Adrenal gland (tissue), 19 donors: ENCODE measurements at places on chromosomes 1 and 21. TPM values are rescaled to one million over a fixed set of nuclear protein-coding genes. Genes with fewer than 3 reads are reported as not detected.

- DNase-seq = no peak
Observed at GRCh38 chr1:53792806-53793205, 45.3 kb downstream of the NDC1 start.

Gene HTR6
- polyA plus RNA-seq = not detected

DNA sequence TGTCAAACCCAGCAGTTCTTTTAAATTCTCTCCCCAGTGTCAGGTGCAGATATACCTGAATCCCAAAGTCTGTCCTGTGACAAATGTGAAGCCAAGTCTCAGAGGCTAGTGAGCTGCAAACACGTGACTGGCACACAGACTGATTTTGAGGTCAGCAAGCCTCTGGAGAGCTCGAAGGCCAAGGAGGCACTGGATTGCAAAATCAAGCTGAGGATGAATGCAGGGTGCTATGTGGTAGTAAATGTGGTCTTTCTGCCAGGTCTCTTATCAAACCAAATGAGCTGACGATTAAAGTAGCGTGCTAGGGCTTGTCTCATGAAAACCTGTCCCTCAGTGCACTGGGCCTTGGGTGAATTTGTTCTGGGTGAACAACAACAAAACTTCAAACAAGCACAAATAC, 20.6 kb downstream of the GPR3 start:
- peak; percentile 79 for DNase-seq

DNA sequence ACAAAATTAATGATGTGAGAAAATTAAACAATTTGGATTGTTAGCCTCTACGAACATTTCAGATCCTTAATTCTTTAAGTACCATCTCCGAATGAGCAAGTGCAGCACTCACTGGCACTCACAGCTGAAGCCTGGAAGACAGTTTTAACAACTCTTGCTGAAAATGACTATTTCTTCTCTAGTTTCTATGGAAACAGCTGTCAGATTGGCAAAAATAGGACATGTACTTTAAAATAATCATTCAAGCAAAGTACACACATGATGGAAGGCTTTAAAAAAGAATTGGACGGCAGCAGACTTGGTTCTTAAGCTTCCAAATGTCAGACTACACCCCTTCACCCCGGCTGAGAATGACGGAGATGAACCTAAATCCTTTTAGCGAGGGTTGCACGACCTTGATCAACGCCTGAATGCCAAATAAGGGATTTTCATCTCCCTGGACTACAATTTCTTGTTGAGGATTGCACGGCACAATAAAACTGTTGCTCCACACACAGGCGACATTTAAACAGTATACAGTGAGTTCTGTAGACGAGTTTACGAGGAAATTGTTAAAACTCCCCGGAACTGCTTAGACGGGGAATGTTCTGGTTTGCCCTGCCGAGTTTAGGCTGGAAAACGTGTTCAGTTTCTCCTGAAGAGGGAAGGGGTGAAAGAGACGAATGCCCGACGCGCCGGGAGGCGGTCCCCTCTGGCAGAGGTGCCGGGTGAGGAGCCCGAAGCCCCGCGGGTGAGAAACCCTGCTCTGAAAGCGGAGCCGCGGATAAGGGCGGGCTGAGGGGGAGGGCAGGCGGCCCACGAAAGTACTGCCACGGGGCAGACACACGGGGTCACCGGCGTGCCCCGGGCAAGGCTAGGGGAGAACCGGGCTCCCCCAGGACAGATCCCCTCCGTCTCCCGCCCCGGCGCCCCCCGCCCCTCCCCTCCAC, 671 bp downstream of the OMA1 start:
- peak; percentile 87 for DNase-seq

GRCh38 chr1:156711011-156711817, 5.8 kb upstream of the CRABP2 start:
- no peak for DNase-seq

- no peak for DNase-seq
Observed at GRCh38 chr1:33914531-33914930, 50.7 kb downstream of the HMGB4 start.

- DNase-seq = no peak
Observed at GRCh38 chr1:203450479-203451149, 25.0 kb upstream of the PRELP start.

Gene KRTAP21-2
- not detected for polyA plus RNA-seq

DNA sequence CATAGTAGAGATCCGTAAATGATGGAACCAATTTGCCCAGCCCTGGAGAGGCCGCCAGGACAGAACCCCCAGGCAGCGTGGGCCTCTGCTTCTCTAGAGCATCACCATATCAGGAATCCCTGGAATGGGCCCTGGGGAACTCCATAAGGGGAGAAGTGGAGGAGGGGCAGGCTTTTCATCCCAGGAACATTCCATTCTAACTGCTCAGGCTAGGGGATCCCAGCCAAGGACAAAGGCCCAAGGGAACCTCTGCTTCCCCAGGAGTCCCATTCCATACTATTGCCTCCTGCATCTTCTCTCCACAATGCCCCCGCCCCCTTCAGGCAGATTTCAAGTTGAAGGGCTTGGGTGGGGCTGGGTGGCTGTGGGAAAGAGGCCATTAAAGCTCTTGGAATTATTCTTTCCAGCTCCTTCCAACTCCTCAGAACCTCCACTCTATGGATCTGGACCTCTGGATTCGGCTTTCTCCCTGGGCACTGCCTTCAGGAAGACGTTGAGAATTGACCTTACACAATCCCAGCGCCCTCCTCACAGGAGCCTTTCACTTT, 6.0 kb downstream of the TRNP1 start:
- peak; percentile 75 for DNase-seq

DNA sequence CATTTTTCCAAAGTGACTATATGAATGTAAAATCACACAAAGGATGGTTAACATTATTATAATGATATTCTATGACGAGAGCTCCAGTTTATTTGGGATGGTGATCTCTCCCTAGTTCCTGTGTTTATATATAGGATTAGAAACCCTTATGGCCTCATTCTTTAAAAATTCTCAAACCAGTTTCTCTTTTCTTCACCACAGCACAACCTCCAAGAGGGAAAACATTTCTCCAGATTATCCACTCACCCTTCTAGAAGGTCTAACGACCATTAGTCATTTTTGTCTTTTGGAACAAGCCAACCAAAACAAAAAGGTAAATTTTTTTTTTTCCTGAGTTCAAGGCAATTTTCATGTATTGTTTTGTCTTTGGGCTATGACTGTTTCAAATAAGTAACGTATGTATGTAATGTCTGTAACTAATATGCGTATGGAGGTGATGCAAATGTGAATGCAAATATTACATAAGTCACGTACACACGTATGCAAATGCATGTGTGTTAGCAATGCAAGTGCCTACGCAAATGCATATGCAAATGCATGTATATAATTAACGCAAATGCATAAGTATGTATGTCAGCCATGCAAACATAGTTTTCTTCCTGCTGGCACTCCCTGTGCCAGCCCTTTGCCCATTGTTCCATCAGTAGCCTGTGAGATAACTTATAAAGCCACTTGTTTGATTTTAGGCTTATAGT, 72.5 kb upstream of the MORC3 start:
- DNase-seq = no peak

DNA sequence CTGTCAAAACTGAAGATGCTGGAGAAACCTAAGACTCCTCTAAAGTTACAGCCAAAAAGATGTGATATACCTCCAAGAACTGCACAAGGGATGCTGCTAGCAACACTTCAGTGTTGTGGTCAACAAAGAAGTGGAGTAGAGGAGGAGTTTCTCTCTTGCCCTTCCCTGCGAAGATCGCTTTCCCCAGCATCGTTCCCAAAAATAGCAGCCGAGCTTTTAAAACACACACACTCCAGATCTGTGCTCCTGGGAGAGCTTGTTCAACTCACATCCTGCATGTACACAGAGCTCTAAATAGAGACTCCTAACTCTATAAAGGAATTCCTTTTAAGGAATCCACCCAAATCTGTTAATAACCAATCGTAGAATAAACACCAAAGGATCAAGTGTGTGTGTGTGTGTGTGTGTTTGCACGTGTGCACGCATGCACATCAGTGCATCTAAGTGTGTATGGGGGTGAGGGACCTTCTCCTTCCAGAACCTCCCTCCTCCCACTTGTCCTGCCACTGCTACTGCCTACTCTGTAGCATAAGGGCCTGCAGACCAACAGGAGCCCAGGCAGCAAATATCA, 58.5 kb downstream of the PSMG1 start:
- no peak for DNase-seq

DNA sequence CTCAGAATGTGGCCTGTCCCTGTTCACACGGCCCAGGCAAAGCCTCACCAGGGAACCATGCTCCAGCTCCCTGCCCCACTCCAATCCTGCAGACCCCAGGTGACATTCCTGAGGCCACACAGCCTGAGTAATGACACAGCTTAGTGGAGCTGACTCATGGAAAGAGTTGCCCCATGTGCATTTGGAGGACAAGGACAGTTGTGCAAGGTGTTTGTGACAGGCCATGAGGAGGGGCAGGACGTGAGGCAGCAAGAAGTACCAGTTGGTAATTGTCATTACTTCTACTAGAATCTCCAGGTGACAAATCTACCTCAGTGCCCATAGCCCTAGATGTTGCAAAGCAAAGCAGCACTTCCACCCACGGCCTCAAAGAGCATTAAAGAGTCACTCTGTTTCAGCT, 15.2 kb downstream of the PRR9 start:
- peak; percentile 46 for DNase-seq

Gene S100B
- 38.8 TPM for polyA plus RNA-seq

Gene GPR37L1
- polyA plus RNA-seq = 0.24 TPM

DNA sequence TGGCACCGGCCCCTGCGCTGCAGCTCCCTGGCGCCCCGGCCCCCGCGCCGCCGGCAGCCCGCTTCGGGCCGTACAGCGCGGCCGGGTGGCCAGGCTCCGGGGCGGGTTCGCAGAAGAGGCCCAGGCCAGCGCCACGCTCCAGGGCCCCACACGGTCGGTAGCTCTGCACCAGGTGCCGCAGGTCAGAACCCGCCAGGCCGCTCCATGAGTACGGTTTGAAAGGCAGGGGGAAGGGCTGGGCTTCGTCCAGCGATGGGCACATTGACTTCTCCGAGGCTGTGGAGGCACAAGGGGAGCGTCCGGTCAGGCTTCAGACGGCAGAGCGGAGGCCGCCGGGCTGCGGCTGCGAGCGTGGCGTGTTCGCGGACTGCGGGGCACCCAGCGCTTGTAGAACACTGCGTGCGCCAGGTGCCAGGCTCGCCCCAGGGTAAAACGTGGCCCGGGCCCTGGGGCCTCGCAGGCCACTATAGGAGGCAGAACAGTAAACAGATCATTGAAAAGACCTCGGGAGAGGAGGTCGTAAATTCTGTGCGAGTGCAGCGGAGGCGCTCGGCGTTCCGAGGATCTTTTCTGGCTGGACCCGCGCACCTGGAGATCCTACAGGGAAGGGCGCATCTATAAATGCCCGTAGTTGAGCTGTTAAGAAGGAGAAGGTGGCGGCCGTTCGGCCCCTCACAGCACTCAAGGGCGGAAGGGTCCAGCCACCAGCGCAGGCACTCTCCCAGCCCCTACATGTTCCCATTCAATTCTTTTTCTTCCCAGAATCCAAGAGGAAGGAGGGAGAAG, 5.7 kb downstream of the GFI1 start:
- no peak for DNase-seq

DNA sequence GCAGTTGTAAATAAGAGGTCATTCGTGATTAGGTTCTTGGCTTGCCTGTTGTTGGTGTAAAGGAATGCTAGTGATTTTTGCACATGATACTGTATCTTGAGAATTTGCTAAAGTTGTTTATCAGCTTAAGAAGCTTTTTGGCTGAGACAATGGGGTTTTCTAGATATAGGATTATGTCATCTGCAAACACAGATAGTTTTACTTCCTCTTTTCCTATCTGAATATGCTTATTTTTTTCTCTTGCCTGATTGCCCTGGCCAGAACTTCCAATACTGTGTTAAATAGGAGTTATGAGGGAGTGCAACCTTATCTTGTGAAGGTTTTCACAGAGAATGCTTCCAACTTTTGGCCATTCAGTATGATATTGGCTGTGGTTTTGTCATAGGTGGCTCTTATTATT, 576.1 kb upstream of the RGS18 start:
- no peak for DNase-seq

DNA sequence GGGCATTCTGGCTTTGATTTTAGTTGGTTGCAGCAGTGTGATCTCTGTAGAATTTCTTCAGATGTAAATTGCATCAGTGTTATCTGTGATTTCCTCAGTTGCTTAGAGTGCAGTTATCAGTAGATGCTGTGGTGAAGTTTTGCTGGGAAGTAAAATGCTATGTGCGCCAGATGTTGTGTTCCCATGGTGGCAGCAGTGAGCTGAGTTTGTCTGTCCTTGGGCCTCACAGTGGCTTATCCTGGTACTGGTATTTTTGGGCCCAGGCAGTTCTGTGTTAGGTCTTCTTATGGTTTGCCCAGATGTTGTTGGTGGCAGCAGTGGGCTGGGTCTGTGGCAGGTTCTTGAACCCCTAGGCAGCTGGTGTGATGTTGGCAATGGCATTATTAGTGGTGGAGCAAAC, 1242.1 kb downstream of the PLA2G4A start:
- DNase-seq = no peak

- DNase-seq = no peak
Observed at GRCh38 chr21:35254765-35255138, 205.7 kb upstream of the RUNX1 start.

DNA sequence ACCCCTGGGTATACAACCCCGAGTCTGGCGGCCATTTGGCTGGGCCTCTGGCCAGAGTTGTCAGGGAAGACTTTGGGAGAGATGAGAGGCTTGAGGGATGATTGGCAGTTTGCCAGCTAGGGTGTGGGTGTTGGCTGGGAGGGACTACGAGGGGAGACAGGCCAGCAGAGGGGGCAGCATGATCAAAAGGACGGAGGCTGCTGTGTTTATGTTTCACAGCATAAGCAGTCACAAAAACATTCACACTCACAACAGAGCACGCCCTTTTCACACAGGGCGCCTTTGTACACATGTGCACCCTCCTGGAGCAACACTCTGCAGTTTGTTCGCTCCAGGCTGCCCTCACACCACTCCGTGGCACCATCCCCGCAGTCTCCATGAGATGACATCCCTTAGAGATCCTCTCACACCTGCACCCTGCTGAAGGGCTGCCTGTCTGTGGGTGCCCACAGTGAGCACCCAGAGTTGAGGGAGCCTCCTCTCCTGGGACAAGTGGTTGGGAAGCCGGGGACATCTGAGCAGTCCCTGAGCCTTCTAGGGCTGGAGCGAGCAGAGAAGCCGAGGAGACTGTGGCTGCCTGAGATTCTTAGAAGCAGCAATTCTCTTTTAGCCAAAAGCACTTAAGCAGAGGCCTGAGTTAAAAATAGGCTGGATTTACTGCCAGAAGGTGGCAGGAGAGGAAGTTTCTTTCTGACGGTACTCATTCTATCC, 15.4 kb downstream of the EFNA3 start:
- no peak for DNase-seq

DNA sequence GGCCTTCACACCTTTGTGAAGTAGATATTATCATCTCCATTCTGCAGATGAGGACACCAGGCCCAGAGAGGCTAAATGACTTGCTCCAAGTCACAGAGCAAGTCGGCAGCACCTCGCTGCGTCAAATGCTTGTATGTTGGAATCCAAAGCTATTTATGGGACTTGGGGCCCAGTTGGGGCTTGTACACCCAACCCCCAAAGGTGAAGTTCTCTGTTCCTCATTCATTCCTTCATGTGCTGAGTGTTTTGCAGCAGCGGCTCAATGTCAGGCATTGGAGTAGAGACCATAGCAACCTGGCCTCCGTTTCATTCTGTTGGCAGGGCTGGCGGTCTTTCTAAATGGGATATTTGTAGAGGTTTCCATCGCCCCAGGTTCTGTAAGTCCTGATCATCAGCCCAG, 113.4 kb upstream of the SLC25A33 start:
- no peak for DNase-seq
